SK-MEL-5 (cell line): ENCODE measurements at places on chromosomes 5 and 9. TPM values are rescaled to one million over a fixed set of nuclear protein-coding genes. Genes with fewer than 3 reads are reported as not detected.

DNA sequence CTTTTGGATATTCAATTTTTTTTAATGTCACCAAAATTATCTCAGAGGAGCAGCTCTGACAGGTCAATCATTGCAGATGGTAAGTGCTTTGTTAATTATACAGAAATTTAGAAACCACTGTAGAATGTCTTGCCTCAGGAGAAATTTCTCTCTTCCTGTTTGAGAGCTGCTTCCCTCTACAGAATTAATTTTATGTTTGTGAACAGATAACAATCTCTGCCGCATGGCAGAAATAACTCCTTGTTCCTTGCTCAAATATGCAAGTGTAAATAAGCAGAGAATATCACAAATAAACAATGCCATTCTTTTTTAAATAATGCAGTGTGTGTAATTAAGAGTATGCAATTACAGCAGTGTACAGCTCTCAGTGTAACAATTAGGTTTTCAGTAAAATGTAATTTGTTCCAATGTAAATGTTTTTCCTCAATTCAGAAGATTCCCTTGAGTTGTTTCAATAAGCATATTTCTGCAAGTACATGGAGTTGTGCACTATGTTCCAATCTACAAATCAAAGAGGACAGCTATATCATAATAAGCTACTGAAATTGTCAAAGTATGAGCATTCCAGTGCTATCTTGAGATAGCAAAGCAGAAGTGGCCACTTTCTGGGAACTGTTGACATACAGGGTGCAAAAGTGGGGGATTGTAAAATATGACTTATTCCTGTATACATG, 1012.8 kb downstream of the MAT2B start:
- DNase-seq: no peak

GRCh38 chr5:51846015-51846414, 462.8 kb downstream of the ISL1 start:
- no peak for DNase-seq

GFI1B gene
- 0.05 and 0.74 TPM in 2 replicates for total RNA-seq

- DNase-seq: peak; percentile 42
Observed at GRCh38 chr9:69755205-69755604, 4.6 kb downstream of the PTAR1 start.

GRCh38 chr5:68538814-68539420, 323.4 kb downstream of the PIK3R1 start:
- no peak for DNase-seq

CYSRT1 gene
- total RNA-seq: 0.21 and 0.59 TPM in 2 replicates
